ENCODE measurements at places on chromosomes 5 and 9.

- DNase-seq = no peak
These were observed 180.0 kb upstream of the KLF9 start for GRCh38 chr9:70594386-70594944.

GRCh38 chr9:127419348-127419747 is 4.8 kb upstream of the ZNF79 start:
- DNase-seq = no peak

GRCh38 chr9:95313010-95313498 is 4.5 kb downstream of the FANCC start:
- no peak for DNase-seq

DNA sequence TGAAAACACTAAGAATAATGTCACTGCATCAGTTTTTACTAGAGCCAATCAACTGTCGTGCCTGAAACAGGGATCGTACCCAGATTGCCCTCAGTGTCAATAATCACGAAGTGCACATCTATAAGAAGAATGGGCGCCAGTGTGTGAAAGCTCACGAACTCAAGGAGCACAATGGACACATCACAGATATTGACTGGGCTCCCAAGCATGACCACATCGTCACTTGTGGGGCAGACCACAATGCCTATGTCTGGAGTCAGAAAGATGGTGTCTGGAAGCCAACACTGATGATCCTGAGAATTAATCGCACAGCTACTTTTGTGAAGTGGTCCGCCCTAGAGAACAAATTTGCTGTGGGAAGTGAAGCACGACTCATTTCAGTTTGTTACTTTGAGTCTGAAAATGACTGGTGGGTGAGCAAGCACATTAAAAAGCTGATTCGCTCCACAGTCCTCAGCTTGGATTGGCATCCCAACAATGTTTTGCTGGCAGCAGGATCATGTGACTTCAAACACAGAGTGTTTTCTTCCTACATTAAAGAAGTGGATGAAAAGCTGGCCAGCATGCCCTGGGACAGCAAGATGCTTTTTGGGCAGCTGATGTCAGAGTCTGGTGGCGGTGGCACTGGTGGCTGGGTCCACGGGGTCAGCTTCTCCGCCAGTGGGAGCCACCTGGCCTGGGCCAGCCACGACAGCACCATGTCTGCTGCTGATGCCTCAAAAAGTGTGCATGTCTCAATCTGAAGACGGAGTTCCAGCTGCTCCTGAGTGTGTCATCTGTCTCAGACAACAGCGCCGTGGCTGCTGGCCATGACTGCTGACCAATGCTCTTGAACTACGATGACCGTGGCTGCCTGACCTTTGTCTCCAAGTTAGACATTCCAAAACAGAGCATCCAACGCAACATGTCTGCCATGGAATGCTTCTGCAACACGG is 32.2 kb downstream of the NSA2 start:
- no peak for DNase-seq

- no peak for DNase-seq
These were observed 92.6 kb upstream of the IRX4 start for GRCh38 chr5:1975406-1975715.

DNA sequence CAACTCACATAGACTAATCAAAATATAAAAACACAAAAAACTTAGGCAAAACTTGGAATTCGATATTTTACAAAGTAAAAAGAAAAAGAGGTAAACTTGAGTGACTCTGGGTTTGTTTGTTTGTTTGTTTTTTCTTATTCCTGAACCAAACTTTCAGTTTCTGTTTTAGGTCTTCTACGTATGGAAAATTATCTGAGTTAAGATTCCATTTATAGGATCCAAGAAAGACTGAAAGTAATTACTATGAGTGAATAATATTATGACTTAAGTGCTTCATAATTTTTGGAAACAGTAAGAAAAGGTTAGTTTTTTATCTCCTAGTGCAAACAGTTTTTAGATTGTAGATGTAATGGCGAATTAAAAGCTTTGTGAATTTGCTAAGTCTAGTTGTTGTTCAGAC is 13.2 kb downstream of the ST8SIA4 start:
- DNase-seq = no peak

DNA sequence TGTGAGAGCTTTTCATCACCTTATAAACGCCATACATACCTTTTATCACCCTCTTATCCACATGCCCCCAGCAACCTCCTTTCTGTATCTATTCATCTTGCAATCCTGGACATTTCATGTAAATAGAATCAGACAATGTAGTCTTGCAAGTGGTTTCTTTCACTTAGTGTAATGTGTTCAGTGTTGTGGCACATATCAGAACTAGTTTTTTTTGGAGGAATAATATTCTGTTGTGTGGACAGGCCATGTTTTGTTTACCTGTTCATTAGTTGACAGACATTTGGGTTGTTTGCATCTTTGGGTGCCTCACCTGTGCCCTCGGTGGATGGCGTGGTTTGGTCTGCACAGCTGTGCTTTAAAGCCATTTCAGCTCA is 1.3 kb downstream of the SQSTM1 start:
- no peak for DNase-seq

DNA sequence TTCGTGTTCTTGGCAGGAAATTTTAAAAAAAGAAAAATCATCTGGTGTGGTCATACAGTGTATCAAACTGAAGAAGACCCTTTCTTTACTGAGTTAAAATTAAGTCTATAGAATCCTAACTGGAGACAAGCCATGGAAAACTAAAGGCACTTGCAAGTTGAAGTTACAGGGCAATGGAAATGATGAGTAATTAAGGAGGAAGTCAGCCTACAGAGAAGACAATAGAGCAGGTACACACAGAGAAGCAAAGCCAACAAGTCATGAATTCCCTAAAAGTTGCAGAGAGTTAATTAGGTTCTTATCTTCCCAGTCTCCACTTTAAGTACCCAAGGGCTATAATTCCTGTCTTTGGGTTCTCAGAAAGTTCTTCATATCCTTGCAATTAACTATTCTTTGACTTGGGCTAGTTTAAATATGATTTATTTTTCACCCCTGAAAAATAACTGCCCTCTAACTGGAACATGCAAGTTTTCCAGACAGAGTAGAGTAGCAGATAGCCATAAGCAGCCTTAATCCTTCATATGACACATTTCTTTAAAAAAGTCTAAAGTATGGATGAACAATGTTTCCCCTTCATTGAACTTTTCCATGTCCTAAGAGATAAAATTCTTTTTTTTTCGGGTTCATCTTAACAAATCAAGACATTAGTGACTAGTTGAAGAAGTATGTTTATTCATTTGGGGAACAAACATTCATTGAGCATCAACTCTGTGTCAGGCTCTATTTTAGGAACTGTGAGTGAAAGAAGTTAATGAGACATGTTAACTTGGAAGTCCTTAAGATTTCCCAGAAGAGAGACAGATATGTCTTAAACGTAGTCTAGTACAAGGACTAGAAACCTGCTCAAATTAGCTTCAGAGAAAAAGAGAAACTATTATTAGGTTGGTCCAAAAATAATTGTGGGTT is 5.2 kb upstream of the ITGA2 start:
- no peak for DNase-seq

DNA sequence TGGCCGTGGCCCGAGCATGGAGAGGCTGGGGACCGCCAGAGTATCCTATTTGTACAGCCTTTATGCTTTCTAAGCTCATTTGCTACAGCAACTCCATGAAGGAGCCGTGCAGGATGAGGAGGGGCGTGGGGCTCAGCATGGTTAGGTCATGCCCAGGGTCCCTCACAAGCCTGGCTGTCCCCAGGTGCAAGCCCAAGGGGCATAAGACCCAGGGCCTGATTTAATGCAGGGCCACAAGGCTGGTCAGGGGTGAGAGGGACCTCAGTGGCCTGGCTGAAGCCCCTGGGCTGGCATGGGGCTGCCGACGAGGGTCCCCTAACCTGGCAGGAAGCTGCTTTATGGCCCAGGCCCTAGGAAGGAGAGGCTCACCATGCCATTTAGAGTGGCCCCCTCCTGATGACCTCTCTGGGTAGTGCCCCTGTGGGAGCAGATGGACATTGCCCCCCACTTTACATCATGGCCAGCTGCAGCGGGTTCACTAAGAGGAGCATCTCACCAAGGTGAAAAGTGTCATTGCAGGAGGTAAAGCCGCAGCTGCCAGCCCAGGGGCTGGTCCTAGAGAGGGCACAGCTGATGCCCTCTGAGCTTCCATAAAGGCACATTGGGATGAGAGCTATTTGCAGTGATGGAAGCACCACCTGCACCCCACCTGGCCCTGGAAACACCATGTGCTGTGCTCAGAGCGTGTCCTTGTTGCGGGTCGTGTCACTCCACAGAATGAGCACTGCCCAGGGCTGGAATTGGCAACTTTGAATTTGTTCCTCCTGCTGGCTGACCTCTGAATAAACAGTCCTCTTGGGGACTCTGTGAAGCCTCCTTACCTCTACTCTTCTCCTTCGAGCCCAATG is 58.9 kb downstream of the ZNF618 start:
- no peak for DNase-seq

DNA sequence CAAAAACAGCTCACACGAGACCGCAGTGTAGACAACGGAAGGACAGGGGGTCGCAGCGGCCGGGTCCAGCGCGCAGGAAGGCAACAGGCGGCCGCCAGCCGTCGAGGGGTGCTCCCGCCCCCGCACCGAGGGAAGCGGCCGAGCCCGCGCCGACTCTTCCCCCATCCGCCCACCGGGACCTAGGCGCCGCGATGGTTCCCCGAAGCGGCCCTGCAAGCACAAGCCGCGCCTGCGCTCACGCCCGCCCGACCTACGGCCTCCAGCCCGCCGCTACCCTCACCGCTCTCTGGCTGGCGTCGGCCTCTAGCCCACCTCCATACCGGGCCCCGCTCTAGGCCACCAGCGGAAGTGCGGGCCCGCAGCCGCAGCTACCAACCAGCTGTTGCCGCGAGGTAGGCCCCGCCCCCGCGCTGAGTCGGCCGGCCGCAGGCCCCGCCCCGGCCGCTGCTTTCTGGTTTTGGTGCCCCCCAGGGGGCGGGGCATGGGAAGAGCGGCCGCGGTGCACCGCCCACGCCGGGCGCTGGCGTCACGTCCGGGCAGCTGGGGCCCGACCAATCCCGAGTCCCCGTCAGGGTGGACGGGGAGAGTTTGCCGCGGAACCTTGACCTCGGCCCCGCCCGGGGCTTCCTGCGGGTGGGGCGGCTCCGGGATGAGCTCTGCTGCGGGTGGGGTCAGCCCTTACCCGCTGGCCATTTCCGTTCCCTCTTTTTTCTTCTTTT is at the start of gene SETX:
Gene SETX (minus strand): TSS at position 350 of the 719 bp plus-strand sequence. CDS start 5,558 bp downstream, outside the sequence.
- DNase-seq = peak; percentile 97

DNA sequence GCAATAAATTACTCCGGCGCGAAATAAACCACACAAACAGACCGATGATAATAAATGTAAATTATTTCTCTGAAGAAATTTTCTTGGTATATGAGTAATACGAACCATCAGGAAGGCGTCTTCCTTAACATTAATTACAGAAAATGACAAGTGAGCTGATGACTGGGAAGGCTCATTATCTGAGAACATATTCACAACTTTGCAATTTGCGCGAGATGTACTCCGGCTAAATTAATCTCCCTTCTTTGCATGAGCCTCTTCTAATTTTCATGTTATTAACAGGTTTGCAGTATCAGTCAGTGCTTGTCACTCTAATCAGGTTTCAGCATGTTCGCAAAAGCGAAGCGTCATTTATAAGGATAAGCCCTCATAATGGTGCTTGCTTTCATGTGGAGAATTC is 218.9 kb upstream of the MVB12B start:
- no peak for DNase-seq

- no peak for DNase-seq
These were observed 50.2 kb upstream of the SLC44A1 start for GRCh38 chr9:105194234-105194633.

- DNase-seq = peak; percentile 58
These were observed 66.9 kb downstream of the CTSL start for GRCh38 chr9:87792831-87793288.

Data from CD4-positive, alpha-beta T cell treated with Interleukin-10 for 1 hour (primary cell).